Vagina (tissue), 2 donors: ENCODE measurements at places on chromosomes 1 and 21.

DNA sequence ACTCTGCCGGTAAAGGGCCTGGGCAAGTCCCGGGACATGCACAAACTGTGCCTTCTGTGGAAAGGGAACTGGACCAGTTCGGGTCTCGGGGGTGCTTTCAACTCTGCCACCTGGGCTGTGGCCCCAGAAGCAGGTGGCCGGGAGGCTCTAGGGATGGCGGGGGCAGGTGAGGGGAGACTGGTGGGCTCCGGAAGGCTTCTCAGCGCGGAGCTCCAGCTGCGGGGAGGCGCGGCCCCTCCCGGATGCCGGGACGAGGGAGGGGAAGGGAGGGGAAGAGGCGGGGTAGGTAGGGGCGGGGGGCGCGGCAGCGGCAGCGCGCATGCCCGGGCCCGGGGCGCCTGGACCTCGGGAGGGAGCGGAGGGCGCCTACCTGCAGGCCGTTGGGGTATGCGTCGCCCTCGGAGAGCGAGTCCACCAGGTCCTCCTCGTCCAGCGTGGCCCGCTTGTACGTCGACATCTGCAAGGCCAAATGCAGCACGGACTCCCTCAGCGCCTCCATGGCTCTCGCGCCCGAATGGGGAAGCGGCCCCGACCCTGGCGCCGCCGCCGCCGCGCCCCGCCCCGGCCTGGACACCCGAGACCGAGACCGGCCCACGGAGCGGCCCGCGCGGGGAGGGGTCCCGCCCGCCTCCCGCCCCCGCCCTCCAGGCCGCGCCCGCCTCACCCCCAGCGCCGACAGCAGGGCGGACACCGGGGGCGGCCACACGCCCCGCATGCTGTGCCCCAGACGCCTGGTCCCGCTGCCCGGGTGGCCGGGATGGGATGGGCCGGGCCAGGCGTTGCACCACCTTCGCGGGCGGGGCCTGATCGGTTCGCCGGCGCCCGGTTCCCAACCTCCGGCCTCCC lies at the start of gene ECE1:
ECE1 (minus strand) TSS at position 764 of the 846 bp plus-strand sequence; CDS start at position 715, 49 bp downstream.
- DNase-seq = no peak

GRCh38 chr1:52348704-52349300 lies 17.2 kb downstream of the CC2D1B start:
- no peak for DNase-seq

DNA sequence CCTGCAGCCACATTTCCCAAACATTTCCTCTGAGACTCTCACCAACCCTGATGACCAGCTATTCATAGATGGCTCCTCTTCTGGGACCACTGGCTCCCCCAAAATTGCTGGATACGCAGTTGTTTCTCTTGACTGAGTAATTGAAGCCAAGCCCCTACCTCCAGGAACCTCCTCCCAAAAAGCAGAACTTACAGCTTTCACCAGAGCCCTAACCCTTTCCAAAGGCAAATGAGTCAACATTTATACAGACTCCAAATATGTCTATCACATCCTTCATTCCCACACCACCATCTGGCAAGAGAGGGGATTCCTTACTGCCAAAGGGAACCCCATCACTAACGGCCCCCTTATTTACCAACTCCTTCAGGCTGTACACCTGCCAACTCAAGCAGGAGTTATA lies 20.3 kb upstream of the CA6 start:
- no peak for DNase-seq

- DNase-seq = no peak
Observed at GRCh38 chr1:225903623-225904022, 14.7 kb upstream of the LEFTY1 start.

DNA sequence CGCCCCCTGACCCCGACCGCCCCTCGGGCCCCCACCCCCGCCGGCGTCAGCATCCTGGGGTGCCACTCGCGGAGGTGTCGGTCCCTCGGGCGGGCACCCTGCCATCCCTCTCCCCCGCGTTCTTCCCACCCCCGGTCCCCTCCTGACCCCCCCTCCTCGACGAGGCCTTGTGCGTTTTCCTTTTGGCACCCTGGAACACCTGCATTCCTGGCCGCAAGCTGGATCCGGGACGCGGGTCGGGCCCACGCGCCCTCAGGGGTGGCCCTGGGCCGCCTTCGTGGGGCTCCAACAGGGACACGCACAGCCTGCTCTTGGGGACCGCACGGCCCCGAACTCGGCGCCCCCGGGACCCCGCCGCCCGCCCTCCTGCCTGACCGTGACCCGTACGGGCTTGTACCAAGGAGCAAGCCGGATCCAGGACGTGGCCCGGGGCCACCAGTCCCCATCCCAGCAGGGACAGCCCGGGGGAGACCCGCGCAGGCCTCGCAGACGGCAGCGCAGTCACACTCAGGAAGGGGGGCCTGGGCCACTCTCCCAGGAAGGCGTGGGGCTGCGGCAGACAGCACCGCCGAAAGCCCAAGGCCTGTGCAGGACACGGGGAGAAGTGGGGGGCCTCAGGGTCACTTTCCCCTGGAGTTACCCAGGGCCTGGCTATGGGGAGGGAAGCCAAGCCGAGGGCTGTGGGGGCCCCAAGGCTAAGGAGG lies 579 bp upstream of the SLC19A1 start:
- peak; percentile 78 for DNase-seq

DNA sequence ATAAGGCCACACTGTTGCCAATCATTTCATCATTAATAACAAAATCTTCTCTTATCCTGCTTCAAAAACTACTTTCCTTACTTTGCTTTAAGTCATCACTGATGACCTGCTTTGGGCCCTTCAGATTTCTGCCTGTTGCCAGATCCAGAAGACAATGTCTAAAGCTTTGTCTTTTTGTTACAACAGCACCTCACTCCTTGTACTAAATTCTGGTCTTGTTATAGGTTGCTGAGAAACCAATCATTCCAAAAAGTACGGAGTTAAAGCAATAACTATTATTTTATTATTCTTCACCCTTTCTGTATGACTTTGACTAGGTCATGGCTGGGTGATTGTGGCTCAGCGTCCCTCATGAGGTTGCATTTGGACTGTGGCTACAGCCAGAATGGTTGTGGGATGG lies 633.5 kb downstream of the PTPRU start:
- DNase-seq = no peak

DNA sequence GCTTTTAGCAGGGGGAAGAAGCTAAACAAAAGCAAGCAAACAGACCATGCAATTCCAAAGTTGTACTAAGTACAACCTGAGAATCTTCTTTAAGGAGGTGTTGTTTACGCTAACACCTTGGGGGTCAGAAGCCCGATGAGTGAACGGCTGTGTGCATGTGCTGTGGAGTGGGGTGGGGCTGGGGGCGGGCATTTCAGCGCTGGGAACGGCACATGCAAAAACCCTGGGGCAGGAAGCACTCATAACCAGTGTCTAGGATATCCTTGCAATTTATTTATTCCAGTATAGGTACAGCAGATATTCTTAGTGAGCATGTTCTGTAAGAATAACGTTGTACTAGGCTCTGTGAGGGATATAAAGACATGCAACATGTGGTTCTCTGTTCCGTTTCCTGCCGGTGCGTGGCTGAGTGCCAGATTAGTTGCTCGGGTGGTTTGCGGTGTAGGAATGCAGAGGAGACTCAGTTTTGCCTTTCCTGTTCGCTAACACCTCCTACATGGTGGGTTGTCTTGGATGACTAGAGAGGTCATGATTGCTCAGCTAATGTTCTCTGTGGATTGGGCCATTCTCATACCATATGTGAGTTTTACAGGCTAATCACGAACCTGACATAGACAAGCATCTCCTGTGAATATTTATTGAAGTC lies 3.7 kb downstream of the FASLG start:
- DNase-seq = no peak

GRCh38 chr1:178575611-178576361 lies 62.9 kb downstream of the TEX35 start:
- DNase-seq = no peak

DNA sequence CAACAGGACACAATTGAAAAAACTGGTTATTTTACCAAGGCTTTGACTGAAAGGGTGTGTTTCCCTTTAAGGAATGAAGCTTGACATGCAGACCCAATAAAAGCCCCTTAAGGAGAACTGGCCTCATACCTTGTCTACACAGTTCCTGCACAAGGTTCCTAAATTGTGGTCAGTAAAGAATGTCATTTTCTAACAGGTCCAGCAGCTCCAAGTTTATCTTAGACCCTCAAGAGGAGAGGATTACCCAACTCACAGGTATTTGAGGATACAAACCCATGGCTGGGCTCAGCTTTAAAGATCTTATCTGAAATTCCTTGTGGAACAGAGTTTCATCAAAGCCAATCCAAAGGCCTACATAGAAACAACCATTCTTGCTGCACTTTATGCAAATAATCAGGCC lies 31.4 kb upstream of the CBR3 start:
- DNase-seq = no peak

DNA sequence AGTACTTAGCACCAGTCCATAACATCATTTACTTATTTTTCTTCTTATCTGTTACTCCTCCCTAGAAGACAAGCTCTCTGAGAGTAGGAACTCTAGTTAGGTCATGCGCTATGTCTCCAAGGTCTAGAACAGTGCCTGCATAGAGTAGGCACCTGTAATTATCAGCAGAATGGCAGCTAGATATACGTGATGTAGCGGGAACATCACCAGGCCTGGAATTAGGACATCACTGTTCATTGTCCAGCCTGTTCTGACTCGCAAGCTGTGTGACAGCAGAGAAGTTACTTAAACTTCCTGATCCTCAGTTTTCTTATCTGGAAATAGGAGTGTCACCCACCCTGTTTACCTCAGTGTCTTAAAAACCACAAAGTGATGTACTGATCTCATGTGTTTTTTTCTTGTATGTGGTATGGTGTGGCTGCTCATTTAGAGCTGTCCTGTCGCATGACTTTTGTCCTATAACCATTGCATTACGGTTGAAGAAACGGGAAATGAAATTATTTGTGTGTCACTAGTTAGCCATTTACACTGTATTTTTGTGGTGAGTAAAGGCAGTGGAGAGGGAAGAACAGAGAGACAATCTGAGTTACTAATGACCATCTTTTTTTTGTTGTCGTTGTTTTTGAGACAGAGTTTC lies 37.1 kb upstream of the EXO1 start:
- DNase-seq = no peak

GRCh38 chr1:185957441-185958363 lies 223.5 kb downstream of the HMCN1 start:
- no peak for DNase-seq

DNA sequence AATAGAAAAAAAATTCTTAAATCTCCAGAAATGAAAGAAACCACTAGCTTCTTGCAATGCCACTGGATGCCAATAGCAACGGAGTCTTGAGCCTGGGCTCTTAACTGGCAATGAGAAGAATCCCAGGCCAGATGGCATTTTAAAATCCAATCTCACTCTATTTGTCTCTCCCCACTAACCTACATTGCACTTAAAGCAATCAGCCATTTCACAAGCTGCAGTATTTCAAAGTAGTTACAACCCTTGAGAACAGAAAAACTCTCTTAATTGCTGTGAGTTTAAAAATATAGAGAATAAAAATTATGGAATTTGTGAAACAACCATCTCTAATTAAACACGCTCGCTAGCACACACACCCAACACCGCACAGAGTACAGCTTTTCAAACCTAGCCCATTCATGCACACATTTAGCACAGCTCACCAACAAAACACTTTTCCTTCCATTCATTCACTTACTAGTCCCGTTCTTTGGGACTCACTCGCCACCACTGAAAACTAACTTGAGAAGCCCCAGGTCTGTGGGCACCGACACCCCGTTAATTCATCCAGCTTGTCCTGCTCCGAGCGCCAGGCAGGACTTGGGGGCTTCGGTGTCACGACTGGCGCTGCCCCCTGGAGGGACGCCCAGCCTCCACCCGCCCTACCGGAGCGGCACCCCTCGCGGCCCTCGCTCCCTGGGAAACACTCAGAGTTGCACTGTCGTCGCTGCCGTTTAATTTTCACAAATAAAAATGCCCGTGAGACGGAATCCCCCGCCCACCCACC lies 1.0 kb downstream of the DDAH1 start:
- no peak for DNase-seq

DNA sequence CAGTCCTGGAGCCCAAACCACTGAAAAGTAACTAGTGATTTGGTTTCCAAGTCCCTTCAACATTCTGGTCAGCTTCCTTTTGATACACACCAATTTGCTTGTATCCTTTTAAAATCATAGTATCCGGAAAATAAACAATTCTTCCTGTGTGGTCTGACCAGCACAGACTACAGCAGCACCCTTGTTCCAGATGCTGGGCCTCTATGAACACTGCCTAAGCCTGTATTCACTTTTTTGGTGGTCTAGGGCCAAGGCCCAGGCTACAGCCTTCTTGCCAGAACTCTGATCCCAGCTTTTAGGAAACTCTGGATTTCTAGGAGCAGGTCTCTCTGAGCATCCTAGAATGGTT lies 801 bp upstream of the DDAH1 start:
- no peak for DNase-seq

DNA sequence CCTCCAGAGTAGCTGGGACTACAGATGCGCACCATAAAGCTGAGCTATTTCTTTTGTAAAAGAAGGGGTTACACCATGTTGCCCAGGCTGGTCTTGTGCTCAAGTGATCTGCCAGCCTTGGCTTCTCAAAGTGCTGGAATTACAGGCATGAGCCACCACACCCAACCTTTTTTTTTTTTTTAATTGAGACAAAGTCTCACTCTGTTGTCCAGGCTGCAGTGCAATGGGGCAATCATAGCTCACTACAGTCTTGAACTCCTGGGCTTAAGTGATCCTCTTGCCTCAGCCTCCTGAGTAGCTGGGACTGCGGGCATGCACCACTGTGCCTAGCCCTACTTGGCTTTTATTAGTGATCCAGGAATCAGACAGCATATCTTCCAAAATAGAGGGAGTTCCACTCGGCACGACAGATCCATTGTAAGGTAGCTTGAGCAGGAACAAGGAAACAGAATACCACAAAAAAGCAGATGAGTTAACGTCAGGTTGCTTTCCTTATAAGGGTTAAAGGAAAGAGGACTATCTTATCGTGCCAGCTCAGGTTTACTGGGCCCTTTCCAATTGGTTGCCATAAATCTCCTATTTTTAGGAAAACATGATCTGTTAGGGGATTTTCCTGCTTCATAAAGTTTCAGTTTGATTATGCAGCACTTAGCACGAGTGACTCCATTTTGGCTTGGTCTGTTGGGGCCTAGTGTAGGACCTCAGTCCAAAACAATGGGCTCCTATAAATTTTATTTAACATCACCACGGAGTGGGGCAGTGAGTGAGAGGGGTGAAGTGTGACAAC lies 45.2 kb downstream of the NENF start:
- DNase-seq = no peak

DNA sequence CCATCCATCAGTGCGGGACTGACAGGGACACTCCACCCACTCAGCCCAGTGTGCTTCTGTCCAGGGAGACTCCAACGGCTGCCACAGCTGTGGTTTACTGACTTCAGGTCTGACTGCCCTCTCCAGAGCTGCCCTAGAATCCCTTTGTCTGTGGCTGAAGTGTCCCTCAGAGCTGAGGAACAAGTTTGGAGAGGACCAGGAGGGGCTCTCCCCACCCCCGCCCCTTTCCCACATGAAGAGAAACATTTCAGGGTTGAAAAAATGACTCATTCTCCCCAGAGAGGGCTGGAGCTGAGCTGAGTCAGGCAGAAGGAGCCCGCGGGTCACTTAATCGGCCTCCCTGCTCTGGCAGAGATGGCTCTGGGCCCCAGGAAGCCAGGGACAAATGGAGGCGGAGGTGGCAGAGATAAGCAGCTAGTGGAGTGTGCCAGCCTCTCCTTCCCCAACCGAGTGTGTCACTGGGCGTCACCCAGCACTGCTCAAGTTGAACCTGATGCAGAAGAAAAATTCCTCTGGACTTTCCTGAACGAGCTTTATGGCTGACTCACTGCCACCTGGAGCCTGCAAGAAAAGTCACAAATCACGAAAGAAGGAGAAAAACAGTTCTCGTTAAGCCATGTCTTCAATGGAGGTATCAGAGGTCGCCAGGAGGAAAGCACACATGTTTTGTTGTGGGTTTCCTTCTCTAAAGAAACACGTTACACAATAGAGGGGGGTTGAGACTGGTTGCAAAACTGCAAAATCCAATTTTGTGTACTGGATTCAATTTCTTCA lies 34.3 kb upstream of the ECE1 start:
- peak; percentile 96 for DNase-seq

GRCh38 chr1:87111659-87112371 lies 197.4 kb downstream of the HS2ST1 start:
- no peak for DNase-seq
